ENCODE measurements at places on chromosomes 2 and 18.

DNA sequence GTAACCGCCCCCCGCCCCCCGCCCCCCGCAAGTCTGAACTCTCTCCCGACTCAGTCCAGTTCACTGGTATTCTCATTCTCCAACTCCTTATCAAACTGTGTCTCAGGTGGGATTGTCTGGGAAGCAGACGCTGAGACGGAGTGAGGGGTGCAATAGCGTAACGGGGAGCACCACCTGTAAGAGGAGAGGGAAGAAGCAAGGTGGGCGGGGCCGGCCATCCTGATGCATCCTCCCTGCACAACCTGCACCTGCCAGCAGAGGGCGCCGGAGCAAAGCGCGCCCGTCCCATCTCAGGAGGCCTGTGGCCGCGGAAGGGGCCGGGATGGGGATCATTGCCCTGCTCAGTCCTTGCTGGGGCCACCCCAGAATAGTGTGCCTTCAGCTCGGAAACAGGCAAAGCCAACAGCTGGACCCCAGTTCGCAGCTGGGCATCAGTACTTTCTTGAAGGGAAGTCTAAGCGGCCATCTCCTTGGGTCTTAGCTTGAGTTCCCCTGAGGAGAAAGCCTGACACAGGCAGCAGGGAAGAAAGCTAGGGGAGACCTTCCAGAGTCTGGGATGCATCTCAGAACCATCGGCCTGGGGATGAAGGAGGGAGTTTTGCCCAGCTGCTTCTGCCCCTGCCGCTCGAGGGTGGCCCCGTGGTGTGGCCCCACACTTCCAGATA is 208.0 kb downstream of the TFCP2L1 start:
- DNase-seq = peak; percentile 42

DNA sequence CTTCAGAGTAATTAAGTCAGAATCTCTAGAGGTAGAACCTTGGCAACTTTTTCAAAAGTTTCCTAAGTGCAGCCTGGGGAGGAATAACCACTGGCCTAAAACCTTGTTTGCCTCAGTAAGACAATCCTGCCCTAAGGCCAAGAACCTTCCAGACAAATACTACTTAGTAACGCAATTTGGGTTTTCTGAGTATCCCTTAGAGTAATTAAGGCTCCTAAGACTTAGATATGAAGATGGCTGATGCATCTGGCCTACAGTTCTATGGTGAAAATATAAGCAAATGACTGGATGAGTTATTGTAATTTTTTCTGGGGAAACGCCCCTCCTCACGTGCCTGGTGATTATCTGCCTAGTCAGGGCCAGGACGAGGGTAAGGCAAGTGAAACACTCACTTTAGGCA is 95.7 kb upstream of the DLX2 start:
- no peak for DNase-seq

DNA sequence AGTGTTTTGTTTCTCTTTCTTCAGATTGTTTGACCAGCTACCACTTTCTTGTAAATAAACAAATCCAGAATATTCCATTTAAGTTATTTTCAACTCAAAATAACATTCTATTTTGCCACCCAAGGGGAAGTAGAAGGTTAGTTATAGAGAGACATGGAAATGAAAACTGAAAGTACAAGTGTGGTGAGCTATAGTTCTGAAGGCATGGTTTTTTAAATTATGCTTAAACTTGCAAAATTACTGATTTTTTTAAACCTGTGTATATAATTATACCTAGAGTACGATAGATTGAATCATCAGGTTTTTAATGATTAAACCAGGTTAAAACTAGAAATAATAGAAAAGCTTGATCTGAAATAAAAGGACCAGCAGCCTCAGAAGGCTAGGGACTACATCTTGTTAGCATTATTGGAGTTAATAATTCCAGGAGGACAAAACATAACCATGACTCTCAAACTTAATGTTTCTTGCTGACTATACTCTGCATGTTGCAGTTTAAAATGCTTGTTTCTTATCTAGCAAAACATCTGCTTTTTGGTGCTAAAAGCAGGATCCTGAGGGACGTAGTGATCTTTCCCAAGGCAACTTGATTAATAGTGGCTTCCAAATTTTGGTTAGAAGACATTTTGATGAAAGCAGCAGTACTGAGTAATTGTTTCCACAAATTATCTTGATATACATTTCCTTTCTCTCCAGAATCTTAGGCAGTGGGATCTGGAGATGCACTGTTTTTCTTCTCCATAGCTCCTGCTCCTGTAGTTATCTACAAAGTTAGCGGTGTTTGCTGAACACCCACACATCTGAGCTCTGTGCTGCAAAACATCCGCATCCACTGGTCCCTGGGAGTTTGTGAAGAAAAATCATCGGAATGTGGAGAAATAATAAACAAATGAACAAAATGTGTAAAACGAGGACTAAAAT is 327.2 kb upstream of the PKDCC start:
- DNase-seq = no peak

- no peak for DNase-seq
Measured at GRCh38 chr18:56962322-56962721, 184.6 kb upstream of the BOD1L2 start.

GRCh38 chr18:80198994-80199748 is 48.1 kb downstream of the PARD6G start:
- DNase-seq = no peak

GRCh38 chr2:159755788-159756187 is 42.2 kb downstream of the CD302 start:
- DNase-seq = no peak

- DNase-seq = no peak
Measured at GRCh38 chr2:168354499-168354898, 101.6 kb upstream of the CERS6 start.

GRCh38 chr2:98569197-98569793 is 39.0 kb downstream of the COA5 start:
- DNase-seq = peak; percentile 52

DNA sequence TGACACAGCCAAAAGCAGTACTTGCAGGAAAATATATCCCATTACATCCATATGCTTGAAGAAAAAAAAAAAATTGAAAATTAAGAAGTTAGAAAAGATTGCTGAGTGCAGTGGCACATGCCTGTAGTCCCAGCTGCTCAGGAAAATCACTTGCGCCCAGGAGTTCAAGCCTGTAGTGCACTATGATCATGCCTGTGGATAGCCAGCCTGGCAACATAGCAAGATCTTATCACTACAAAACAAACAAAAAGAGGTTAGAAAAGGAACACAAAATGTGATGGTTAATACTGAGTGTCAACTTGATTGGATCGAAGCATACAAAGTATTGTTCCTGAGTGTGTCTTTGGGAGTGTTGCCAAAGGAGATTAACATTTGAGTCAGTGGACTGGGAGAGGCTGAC is 361.9 kb downstream of the NYAP2 start:
- DNase-seq = no peak

DNA sequence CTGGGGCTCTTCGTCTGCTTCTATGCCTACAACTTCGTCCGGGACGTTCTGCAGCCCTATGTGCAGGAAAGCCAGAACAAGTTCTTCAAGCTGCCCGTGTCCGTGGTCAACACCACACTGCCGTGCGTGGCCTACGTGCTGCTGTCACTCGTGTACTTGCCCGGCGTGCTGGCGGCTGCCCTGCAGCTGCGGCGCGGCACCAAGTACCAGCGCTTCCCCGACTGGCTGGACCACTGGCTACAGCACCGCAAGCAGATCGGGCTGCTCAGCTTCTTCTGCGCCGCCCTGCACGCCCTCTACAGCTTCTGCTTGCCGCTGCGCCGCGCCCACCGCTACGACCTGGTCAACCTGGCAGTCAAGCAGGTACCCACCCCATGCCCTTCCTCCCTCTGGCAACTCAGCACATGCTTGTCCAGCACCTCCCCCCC is 24.2 kb downstream of the STEAP3 start:
- DNase-seq = no peak

GRCh38 chr18:22423878-22424564 is 6.3 kb upstream of the CTAGE1 start:
- no peak for DNase-seq

- no peak for DNase-seq
Measured at GRCh38 chr2:135997380-135997779, 12.0 kb upstream of the DARS1 start.

- no peak for DNase-seq
Measured at GRCh38 chr2:156625360-156626170, 189.4 kb downstream of the GPD2 start.

GRCh38 chr2:115294999-115295398 is 852.6 kb downstream of the DPP10 start:
- DNase-seq = no peak

- no peak for DNase-seq
Measured at GRCh38 chr2:152594022-152594766, 123.1 kb downstream of the PRPF40A start.

DNA sequence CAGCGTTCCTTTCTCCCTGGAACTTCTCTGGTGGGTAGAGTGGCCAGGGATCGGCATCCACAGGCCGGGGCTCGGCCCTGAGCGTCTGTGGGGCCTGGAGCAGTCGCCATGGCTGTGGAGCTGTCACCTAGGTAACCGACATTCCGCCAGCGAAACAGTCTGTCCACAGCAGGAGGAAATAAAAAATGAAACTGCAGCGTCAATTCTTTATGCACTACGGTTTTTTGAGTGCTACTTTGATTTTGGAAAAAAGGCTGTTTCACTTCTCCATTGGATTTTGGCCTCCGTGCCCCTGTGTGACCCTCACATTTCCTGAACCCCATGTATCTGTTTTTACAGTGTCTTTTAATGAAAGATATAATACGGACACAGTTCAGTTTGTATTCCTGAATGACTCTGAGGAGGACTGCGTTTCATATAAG is 163.4 kb downstream of the LDLRAD4 start:
- DNase-seq = no peak

DNA sequence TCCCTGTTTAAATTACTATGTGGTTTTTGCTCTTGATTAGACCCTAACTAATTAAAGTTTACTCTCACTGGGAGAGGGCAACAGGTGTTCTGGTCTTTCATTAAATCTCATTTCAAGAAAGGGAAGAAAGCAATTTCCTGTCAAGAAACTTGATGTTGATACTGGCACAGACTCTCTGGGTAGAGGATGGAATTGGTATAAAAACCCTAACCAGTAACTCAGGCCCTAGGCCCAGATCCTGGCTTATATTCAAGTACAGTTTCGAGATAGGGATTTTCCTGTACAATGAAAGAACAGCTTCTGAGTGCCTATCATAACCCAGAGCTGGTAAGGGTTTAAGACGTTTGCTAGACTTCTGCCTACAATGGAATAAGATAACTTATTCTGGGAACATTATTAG is 61.6 kb upstream of the ACYP2 start:
- no peak for DNase-seq

DNA sequence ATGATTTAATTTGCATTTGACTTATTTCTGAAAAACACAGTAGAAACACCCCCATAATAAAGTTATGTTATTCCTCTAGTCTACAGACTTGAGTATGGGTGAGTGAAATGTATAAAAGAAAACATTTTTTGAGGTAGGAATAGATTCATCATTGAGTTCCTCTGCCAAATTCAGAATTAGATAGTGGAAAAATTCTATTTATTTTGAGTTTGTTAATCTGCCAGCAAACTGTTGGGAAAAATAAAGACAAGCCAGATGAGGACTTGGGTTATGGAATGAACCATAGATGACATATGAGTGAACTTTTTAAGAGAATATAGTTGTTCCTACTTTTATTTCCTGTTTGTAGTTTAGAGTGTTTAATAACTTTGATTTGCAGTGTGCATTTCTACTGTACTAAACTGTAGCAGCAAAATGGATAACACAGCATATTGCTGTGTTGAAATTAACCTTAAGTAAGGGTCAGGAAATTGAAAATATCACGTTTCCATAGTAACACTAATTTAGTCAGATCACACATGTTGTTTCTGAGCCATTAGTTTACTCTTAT is 35.6 kb upstream of the PNPT1 start:
- no peak for DNase-seq

GRCh38 chr2:237235383-237236095 is 149.8 kb downstream of the COPS8 start:
- DNase-seq = no peak

GRCh38 chr2:239078128-239078924 is 230.4 kb downstream of the TWIST2 start:
- no peak for DNase-seq

GRCh38 chr2:146004462-146004861 is 1484.5 kb upstream of the ZEB2 start:
- DNase-seq = no peak

- DNase-seq = peak; percentile 99
Measured at GRCh38 chr2:10043906-10044601, 704 bp downstream of the KLF11 start.

DNA sequence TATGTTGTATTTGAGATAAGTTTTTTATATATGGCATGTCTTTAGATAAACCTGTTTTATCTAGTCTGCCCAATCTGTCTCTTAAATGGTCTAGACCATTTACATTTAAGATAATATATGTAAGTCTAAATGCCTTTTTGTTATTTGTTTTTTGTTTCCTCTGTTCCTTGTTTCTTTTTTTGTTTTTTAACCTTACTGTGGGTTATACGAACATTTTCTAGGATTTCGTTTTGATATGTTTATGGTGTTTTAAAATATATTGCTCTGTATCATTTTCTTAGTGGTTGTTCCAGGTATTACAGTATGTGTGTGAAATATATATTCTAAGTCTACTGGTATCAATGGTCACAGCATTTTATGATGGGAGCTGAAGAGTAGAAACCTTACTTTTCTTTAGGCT is 13.3 kb downstream of the BCL2L11 start:
- no peak for DNase-seq

- no peak for DNase-seq
Measured at GRCh38 chr2:145740302-145740701, 1220.4 kb upstream of the ZEB2 start.

GRCh38 chr2:2898744-2899143 is 478.9 kb downstream of the EIPR1 start:
- no peak for DNase-seq

GRCh38 chr2:224046752-224047151 is 7.7 kb upstream of the SERPINE2 start:
- DNase-seq = no peak

DNA sequence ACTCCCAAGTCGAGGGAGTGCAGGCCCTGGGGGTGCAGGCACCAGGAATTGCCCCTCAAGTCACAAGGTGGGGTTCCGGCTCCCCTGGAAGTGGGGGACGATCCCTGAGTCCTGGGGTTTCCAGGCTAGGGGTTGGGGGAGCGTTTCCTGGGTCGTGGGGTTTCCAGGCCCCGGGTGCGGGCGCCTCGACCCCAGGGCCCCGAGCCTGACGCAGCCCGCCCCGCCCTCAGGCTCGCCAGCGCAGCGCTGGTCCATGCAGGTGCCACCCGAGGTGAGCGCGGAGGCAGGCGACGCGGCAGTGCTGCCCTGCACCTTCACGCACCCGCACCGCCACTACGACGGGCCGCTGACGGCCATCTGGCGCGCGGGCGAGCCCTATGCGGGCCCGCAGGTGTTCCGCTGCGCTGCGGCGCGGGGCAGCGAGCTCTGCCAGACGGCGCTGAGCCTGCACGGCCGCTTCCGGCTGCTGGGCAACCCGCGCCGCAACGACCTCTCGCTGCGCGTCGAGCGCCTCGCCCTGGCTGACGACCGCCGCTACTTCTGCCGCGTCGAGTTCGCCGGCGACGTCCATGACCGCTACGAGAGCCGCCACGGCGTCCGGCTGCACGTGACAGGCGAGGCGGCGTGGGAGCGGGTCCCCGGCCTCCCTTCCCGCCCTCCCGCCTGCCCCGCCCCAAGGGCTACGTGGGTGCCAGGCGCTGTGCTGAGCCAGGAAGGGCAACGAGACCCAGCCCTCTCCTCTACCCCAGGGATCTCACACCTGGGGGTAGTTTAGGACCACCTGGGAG is 12.0 kb downstream of the SIGLEC15 start:
- DNase-seq = peak; percentile 34

- DNase-seq = no peak
Measured at GRCh38 chr2:219562049-219563020, 9.0 kb downstream of the OBSL1 start.

Data from stimulated activated CD4-positive, alpha-beta T cell treated with anti-CD3 and anti-CD28 coated beads, Interleukin-4, amount 100 ng/mL, for 4 hours (primary cell).